ENCODE measurements at places on chromosomes 12 and 14.
A peak's percentile ranks its signal among the peaks of the same experiment; 100 is the strongest.

DNA sequence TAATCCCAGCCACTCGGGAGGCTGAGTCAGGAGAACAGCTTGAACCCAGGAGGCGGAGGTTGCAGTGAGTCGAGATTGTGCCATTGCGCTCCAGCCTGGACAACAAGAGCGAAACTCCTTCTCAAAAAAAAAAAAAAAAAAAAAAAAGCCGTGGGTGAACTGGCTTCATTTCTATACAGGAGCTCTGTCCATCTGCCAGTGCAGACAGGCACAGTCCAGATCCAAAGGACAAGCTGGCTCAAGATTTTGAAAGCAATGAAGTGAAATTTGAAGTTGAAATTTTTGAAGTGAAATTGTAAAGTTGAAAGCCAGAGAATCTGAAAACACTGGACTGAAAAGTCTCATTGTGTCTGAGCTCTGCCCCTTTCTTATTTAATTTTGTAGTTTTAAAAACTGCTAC, 134.7 kb downstream of the CALM1 start:
- DNase-seq, result no peak

DNA sequence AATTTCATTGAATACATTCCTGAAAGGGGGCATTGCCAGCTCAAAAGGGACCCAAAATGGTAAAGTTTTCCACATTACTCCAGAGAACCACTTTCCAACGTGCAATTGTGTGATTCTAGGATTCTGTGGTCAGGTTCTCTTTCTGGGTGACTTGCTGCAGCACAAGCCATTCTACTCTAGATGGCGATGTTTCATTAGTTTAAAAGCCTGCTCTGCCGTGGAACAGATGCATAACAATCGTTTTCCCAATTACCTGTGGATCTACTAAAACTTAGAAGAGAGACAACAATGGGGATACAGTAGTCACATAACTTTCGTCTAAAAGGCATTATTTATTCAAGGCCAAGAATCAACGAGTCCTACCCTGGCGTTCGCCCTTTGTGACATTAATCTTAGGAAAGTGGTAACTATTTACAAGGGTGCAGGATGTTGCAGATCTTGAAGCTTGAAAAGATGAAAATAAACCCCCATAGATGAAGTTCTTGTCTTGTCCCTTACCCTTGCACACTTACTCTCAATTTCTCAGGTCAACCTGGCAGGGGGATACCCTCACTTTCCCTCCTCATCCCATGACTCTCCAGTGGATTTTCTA, 400.9 kb downstream of the SNAPC1 start:
- DNase-seq, result peak; percentile 28

GRCh38 chr12:52442600-52443061, 8.5 kb upstream of the KRT75 start:
- no peak for DNase-seq

GRCh38 chr12:12804011-12804410, 9.1 kb upstream of the DDX47 start:
- DNase-seq, result no peak

GRCh38 chr12:10641735-10642500, 28.5 kb upstream of the MAGOHB start:
- no peak for DNase-seq

GRCh38 chr12:131167334-131167733, 213.6 kb downstream of the ADGRD1 start:
- DNase-seq, result no peak

DNA sequence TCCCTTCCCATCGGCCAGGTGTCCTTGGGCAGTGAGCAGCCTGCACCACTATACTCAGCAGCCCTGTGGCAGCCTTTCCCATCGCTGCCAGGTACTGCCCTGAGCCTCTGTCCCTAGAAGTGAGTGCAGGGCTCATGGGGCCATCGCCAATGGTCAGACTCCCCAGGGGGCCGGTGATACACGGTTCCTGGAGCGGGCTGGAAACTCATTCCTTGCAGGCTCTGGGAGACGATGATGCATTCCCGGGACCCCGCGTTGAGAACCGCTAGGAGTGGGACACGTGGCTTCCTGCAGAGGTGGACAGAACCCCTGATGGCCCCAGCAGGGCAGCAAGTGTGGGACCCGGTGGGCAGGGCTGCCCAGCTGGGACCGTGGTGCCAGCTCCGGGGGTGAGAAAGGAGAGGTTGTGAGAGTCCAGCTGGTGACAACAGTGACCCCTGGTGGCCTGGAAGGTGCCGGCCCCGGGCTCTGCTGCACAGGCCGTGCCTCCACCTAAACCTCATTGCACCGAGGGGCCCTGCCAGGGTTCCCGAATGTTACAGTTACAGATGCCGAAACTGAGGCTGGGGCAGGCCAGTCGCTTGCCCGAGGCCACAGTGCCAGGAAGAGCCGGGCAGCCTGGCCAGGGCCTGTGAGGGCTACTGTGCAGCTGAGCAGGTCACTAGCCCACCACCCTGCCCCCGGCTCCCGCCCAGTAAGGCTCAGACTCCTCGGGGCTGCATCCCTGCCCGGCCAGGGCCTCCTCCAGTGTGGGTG, 33.8 kb downstream of the FBRSL1 start:
- DNase-seq, result peak; percentile 90

GRCh38 chr12:6092784-6093722, 31.4 kb downstream of the VWF start:
- DNase-seq, result no peak

DNA sequence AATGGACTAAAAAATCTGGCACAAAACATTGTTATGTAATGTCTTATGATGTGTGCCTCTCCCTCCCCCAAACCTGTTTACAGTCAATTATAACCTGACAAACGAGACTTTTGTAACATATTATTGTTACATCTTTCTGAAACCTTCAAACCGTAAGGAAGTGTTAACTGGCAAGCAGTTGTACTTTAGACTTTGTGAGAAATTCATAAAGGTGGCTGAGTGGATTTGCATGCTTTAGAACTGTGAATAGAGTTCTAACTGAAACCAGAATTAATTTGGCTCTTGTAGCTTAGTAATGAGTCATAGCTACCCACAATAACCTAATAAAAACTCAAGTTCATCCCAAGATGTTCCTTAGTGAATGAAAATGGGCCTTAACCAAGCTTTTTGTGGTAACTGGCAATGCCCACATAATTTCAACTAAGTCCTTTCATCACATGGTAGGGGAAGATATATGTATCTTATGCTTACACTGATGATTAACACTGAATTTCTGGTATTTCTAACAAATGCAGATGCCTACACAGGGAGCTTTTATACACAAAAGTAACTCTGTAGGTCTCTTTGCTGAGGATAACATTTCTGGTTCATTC, 29.7 kb downstream of the RAD9B start:
- DNase-seq, result no peak

- no peak for DNase-seq
Measured at GRCh38 chr14:57362361-57362760, 28.0 kb upstream of the NAA30 start.

- DNase-seq, result peak; percentile 42
Measured at GRCh38 chr14:81303258-81303935, 82.6 kb upstream of the GTF2A1 start.

- DNase-seq, result no peak
Measured at GRCh38 chr14:51727526-51727925, 75.8 kb downstream of the FRMD6 start.

DNA sequence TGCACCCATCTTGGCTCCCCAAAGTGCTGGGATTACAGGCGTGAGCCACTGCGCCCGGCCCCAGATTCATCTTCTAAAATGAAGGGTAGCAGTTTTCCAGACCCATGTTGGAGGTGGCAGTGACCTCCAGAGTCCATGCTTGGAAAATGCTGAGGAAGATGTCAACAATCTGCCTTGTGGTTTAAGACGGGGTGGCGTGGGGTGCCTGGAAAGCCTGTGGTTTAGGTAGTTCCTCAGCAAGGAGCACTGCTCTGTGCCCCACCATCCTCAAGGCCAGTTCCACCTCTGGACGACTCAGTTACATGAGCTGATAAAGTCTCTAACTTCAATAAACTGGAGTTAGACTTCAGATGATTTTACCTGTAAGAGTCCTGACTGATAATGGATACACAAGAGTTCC, 48.6 kb downstream of the DRAM1 start:
- DNase-seq, result no peak

DNA sequence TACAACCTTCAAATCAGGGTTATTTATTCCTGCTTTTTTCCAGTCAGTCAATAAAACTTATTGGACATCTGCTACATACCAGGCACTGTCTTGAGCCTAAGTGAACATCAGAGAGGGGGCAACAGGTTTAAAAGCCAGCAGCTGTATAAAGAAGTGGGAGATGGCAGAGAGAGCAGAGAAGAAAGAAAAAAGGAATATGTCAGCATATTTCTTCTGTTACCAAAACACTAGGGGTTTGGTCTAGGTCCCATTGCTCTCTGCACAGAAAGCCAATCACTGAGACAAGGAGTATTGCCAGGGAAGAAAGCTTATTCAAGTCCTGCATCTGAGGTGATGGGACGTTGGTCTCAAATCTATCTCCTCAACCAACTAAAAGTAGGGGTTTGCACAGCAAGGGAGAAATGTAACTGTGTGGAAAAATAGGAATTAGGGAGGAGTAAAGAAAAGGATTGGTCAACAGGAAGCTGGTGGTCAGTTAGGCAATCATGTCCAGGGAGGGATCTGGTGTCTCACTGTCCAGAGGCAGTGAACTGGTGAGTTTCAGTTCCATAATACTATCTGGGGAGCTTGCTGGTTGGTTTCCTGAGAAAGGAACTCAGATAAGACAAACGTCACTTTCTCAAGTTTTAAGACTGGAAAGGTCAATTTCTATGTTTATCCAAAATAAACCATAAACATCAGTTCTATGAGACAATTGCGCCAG, 107.5 kb downstream of the PHLDA1 start:
- DNase-seq, result no peak

DNA sequence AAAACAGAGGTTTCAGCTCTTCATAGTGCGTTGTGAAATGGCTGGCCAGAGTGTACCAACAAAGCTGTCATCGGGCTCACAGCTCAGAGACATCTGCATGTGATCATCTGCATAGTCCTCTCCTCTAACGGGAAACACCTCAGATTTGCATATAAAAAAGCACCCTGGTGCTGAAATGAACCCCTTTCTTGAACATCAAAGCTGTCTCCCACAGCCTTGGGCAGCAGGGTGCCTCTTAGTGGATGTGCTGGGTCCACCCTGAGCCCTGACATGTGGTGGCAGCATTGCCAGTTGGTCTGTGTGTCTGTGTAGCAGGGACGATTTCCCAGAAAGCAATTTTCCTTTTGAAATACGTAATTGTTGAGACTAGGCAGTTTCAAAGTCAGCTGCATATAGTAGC, 14.3 kb upstream of the PAPLN start:
- no peak for DNase-seq

GRCh38 chr12:101468948-101469347, 6.2 kb upstream of the SPIC start:
- DNase-seq, result no peak

GRCh38 chr12:82414926-82415325, 56.6 kb downstream of the METTL25 start:
- no peak for DNase-seq

GRCh38 chr12:42641221-42641885, 51.8 kb upstream of the PRICKLE1 start:
- DNase-seq, result no peak

DNA sequence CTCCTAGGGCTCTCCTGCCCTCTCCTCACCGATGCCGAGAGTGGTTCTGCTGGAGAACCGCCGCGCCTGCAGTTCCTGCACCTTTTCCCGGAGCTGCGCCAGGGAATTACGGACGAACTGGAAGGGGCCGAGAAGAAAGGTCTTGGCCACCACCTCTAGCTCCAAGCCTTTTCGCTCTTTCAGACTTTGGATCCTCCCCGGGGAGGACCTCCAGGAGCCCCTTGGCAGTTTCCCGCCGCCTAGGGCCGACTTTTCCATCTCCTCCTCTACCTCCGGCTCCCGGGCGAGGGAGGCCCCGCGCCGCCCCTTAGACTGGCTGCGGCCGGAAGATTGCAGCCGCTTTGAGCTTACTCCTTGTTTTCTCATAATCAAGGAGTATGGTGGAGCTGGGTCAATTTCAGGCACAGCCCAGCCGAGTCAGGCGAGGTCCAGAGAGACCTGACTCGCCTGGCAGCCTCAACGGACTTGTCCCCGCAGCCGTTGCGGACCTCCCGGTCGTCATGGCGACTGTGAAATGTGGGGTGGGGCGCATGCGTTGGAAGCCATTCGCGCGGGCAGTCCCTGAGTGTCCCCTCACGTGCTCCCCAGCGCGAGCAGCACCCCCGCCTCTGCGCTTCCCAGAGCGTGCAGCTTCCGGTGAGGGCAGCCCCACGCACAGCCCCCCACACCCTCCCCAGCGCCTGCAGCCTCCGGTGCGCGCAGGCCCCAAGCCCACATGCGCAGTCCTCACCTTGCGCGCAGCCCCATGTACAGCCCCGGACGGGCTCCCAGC, at the start of gene DPY19L2:
Gene DPY19L2, minus strand, starts transcription at position 466 of the 772 bp plus-strand sequence. Its CDS starts 100 bp downstream, at position 366.
- peak; percentile 32 for DNase-seq

DNA sequence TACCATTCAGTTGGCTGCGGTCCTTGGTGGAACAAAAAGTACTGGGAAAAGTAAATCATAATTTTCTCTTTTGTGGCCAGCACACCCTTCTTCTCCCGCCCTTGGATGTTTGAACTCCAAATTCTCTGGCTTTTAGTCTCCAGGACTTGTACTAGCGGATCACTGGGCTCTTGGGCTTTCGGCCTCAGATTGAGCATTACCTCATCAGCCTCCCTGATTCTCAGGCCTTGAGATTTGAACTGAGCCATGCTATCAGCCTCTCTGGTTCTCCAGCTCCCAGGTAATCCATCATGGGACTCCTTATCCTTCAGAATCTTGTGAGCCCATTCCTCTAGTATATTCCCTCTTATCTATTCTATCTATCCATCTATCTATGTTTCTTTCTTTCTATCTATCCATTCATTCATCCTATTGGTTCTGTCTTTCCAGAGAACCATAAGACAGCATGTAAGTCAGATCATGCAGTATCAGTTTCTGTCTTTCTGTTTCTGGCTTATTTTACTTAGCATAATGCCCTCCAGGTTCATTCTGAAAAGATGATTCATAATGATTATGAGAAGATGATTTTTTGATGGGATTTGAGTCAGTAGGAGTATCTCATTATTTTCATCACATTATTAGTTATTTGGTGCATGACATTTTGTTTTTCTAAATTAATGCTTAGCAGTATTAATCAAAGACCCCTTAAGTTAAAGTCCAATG, 814.9 kb downstream of the LRFN5 start:
- DNase-seq, result no peak

DNA sequence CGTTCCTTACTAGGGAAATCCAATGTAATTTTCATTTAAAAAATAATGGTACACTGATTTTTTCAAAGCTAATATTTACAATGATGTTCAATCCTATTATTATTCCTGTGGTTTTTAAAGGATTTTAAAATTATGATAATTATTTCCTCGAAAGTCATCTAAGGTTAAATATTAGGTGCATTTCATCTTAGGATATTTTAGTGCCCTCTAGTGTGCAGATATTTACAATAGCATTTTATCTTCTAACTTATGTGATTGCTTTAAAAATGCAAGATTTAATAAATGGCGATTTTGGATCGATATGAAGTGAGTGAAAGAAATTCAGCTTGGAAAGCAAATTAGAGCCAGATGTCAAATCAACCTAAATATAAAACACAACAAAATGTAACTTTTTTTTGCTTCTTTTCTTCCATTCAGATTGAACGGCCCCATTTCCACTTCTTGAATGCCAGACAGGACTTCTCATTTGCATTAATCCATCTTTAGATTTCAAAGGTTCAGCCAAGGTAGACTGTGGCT, 293.5 kb downstream of the SLC6A15 start:
- DNase-seq, result no peak

GRCh38 chr12:1357711-1358110, 236.7 kb downstream of the FBXL14 start:
- DNase-seq, result no peak
